Stimulated activated CD4-positive, alpha-beta T cell treated with anti-CD3 and anti-CD28 coated beads, Interleukin-1b, Interleukin-23, amount 100 ng/mL, for 1 hour (primary cell): ENCODE measurements at places on chromosomes 2 and 18.

GRCh38 chr2:27093430-27094352 is 7.1 kb downstream of the KHK start:
- DNase-seq: no peak

GRCh38 chr2:197128897-197129296 is 181.7 kb downstream of the ANKRD44 start:
- no peak for DNase-seq

DNA sequence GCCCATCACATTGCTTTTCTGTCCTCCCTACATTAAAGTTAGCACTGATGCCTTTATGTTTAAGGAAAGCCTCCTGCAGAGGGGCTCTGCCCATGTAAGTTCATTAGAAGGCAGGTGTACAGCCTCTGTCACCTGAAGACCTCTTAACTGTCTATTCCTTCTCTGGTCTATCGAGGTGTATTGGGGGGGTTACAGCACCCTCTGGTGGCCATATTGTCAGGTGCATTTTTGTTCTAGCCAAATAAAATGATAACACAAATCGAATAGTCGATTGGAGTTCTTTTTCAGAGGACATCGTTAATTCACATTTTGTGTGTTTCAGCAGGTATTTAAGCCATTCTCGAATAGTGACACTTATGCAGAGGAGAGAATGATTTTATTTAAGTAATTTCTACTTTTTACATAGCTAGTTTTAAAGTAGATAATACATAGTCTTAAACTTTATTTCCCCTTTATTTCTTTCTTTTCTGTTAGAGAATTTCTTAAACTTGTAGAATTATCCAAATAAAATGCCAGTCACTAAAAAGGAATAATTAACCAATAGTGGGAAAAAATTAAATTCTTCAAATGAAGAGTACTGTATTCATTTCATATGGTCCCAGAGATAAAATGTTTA is 136.8 kb downstream of the NEDD4L start:
- peak; percentile 31 for DNase-seq

DNA sequence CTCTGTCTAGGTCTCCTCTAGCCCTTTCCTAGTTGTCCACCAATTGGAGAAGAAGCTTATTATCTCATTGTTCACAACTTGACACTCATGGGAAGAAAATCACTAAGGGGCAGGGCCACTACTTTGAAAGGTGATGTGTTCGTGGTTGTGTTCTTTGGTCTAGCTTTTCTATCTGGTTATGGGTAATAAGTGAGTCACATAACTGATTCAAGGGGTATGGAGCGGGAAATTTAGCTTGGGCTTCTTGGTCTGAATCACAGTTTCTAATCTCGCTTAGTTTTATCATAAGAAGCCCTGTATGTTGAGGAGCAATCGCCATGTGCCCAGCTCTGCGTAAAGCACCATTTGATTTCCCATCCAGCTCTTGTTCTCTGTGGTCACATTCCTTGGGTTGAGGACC is 18.7 kb upstream of the DYTN start:
- no peak for DNase-seq

- no peak for DNase-seq
Observed at GRCh38 chr2:218259099-218259961, 1.5 kb upstream of the GPBAR1 start.

DNA sequence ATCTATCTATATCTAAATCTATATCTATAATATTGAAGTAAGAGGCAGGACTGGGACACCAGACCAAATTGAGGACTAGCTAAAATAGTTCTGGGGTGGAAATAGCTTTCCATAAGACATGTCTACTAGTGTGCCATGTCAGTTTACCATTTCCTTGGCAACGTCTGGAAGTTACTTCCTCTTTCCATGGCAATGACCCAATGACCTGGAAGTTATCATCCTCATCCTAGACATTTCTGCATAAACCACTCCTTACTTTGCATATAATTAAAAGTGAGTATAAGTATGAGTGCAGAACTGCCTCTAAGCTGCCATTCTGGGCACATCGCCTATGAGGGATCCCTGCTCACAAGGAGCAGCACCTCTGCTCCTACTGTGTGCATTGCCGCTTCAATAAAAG is 734.0 kb upstream of the GCFC2 start:
- DNase-seq: no peak

DNA sequence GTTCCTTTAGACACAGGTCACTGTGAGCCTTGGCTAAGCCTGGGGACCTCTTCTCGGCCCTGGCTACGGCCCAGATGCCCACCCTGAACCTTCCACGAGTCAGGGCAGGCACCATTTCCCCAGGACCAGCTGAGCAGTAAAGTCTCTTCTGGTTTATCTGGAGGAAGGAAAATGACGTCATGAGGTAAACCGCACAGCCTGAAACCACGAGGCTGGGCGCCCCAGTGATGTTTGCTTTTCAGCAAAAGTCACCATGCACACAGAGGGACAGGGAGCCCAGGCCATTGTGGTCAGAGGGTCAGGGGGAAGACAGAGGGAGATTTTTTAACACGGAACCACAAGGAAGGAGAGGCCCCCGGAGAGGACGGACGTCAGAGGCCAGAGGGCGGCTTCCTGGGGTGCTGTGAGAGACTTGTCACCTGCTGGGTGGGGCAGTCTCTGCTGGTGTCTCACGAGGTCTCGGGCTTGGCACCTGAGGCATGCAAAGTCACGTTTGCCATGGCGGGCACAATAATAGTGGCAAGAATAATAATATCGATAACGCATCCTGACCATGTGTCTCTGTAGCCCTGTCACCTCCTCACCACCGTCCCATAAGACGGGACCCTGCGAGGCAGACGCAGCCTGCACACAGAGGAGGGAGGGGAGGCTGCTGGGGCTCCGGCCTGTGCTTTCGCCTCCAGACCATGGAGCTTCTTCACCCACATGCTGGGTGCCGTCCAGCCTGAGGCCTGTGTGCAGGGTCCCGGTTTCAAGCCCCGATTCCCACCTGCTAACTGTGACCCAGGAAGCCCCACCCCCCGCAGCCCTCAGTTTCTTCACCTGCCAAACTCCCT is 33.2 kb upstream of the FOSL2 start:
- DNase-seq: peak; percentile 32

GRCh38 chr2:149556452-149556851 is 31.1 kb downstream of the MMADHC start:
- no peak for DNase-seq

DNA sequence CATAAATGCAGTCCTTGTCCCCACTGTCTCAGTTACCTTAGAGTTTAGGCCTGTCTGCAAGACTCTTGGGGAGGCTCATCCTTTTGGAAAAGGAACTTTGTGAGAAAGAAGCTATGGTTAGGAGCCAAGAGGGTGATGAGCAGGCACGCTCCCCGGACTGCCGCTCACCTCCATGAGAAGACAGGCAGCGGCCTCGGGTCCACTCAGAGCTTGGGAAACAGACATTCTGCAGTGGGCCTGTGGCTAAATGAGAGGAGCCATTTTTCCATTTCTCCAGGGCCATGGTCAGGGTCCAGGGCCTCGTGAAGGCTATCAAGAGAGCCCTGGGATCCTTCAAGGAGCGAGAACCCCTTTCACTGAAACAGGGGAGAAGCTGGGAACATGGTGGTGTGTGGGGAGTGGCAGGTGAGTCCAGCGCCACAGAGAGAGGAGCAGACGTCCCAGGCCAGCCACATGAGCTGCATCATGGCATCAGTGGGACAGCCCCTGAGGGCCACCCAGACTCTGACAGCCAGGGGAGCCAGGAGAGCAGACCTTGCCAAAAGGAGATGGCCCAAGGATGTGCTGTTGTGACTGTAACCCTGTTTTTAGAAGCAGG is 4.0 kb upstream of the TEX51 start:
- no peak for DNase-seq

- DNase-seq: no peak
Observed at GRCh38 chr2:97095661-97096060, 979 bp upstream of the FAHD2B start.

GRCh38 chr2:126882181-126882580 is 16.5 kb upstream of the TEX51 start:
- DNase-seq: no peak

DNA sequence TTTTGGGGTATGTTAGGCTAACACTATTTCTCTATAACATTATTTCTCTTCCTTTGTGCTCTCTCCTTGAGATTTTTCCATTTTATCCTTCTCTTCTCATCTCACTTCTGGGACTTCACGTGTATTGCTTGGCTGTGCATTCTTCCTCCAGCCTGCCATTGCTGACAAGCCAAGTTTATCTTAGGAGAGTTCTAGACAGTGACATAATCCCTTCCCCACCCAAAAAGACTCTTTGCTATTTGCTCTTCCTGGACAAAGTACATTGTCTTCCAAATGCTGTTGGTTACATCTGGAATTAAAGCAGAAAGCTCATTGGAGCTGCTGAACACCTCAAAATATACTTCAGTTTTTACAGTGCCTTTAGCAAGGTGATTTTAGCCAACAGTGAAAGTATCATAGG is 8.9 kb downstream of the TSPYL6 start:
- no peak for DNase-seq

- no peak for DNase-seq
Observed at GRCh38 chr2:145221032-145221431, 701.1 kb upstream of the ZEB2 start.

- no peak for DNase-seq
Observed at GRCh38 chr18:78138983-78139496, 840.6 kb upstream of the SALL3 start.

GRCh38 chr2:30302566-30302965 is 71.2 kb downstream of the LBH start:
- DNase-seq: no peak

DNA sequence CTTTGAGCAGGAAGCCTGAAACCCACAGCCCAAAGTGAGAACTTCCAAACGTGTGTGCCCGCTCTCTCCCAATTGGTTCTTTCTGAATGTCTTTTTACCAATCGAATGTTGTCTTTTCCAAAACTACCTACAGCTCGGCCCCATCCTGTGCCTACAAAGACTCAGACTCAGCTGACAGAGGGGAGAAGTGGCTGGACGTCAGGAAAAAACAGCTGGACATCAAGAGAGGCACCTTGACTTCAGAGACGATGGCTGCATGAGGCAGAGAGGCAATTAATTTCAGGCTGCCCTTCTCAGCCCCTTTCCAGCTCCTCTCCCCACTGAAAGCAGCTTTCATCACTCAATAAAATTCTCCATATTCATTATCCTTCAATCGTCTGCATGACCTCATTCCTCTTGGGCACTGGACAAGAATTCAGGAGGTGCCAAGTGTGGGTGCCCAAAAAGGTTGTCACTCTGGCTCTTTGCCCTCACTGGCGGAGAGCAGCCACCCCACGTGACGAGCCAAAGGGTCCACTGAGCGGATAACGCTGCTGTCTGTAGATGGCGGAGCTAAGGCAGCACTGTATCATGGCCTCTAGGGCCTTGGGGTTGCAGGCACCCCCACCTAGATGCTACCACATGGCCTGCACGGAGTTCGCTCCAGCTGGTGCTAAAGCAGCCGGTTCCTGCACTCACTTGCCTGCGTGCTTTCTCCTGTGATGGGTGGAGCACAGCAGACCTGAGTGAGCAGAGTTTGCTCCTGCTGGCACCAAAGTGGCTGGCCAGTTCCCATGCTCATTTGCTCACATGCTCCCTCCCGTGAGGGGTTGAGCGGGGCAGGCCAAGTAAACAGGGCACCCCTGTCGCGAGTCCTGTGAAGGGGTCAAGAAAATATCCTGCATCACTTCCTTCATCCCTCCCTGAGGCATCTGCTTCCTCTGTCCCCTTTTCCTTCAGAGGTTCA is 37.9 kb downstream of the FAM210A start:
- DNase-seq: no peak

GRCh38 chr2:71678874-71679273 is 225.5 kb downstream of the DYSF start:
- DNase-seq: no peak

- DNase-seq: no peak
Observed at GRCh38 chr2:135151615-135152014, 99.5 kb downstream of the RAB3GAP1 start.

- no peak for DNase-seq
Observed at GRCh38 chr2:29224693-29225551, 109.7 kb downstream of the CLIP4 start.

GRCh38 chr2:160918906-160919503 is 241.2 kb upstream of the TANK start:
- no peak for DNase-seq
